Immature natural killer cell (primary cell): ENCODE measurements at places on chromosomes 2 and 18.

DNA sequence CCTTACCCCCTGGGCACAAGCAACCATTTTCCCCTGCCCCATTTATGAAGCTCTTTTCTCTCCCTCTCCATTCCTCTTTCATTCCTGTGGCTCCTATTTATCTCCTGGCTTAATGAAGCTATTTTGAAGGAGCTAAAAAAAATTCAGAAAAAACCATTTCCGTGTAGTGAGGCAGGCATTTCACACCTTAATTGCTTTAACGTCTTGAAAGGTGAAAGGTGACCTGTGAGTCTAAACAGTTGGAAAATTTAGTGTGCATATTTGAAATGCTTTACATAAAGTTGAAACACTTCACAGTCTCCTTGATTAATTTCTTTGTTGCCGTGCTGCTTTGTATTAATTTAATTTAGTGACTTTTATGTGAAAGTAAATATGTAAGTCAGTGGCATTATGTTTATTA, 83.6 kb downstream of the LTBP1 start:
- no peak for DNase-seq

- no peak for DNase-seq
Measured at GRCh38 chr2:176967911-176968450, 244.6 kb upstream of the HNRNPA3 start.

DNA sequence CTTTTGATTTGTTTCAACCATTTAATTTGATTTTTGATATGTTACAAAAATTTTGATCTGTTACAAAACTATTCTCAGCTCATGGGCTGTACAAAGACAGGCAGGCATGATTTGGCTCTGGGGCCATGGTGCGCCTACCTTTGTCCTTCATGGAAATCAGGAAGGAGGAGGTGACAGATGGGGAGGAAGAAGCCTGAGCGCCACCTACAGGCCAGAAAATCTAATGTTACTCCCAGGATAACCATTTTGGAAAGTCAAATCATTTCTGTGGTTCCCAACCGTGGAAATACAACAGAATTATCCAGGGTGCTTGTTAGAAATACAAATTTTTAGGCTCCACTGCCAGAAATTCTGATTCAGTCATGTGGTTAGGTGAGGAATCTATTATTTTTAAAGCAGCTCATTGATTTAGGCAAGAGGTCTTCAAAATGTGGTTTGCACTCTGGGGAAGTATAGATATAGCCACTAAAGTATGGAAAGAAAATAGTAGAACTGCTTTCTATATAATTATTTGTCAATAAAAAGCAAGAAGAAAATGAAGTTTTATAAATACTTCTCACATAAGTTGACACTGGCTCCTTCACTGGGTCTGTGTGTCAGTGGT, 93.9 kb downstream of the EVA1A start:
- DNase-seq: no peak

DNA sequence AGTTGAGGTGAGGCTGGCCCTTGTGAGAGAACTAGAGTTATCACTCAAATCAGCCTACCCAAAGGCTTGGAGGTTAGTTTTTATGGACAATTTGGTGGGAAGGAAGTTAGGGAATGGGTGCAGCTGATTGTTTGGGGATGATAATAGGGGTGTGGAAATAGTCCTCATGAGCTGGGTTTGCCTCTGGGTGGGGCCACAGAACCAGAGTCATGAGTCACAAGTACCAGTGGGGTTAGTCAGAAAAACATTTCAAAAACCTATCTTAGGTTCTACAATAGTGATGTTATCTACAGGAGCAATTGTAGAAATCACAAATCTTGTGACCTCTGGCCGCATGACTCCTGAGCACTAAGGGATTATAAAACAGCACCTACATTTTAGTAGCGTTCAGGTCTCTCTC, 630.1 kb upstream of the PIK3C3 start:
- no peak for DNase-seq

- no peak for DNase-seq
Measured at GRCh38 chr2:178286636-178287035, 92.3 kb downstream of the OSBPL6 start.

GRCh38 chr2:38462121-38462661, 85.1 kb upstream of the ATL2 start:
- DNase-seq: no peak

DNA sequence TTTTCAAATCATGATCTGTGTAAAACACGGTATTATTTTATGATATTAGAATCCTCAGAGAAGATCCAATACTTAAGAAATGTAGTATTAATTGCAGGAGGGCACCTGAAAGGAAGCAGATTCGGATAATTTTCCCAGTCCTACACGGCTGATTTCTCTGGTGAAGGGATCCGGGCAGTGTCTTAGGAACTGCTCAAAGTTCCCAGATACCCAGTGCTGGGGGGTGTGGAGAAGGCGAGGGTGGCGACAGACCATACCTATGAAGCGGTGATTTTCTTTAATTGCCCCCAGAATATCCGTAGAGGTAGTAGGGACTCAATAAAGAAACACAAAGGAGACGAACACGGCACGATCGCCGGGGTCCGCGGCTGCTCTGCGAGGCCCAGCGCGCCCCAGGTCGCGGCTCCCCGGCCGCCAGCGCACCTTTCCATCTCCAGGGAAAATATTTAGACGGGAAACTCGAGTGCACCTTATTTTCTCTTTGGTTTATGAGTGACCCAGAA, 1.4 kb upstream of the SOX11 start:
- no peak for DNase-seq
